Left lobe of liver (tissue), 2 donors: ENCODE measurements at places on chromosomes 1 and 21.

GRCh38 chr1:212496682-212497081 is 64.0 kb downstream of the NENF start:
- no peak for DNase-seq

DNA sequence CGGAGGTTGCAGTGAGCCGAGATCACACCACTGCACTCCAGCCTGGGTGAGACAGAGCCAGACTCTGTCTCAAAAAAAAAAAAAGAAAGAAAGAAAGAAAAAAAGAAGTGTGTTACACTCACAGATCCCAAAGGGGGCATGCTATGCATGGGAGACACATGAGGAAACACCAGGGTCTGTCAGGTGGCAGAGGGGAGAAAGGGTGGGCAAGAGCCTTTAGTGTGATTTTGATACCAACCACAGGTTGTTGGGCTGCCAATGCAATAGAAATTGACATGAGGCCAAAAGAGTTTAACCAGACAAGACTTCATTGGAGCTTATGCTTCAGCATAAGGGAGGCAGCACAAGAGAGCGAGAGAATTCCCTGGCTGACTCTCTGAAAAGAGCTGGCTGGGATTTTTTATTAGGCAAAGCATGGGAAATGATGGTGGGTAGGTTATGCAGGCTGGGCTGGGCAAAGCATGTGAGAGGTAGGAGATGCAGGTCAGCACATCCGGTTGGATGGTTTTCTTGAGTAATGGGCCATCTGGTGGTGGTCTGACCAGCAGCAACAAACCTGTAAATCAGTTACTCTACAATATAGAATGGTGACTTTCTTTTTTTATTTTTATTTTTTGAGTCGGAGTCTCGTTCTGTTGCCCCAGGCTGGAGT is 11.7 kb upstream of the EXTL1 start:
- no peak for DNase-seq

GRCh38 chr21:38774152-38774551 is 31.6 kb upstream of the ETS2 start:
- DNase-seq: no peak

- DNase-seq: peak; percentile 93
These were observed 239.8 kb downstream of the SDCCAG8 start for GRCh38 chr1:243495442-243496186.

DNA sequence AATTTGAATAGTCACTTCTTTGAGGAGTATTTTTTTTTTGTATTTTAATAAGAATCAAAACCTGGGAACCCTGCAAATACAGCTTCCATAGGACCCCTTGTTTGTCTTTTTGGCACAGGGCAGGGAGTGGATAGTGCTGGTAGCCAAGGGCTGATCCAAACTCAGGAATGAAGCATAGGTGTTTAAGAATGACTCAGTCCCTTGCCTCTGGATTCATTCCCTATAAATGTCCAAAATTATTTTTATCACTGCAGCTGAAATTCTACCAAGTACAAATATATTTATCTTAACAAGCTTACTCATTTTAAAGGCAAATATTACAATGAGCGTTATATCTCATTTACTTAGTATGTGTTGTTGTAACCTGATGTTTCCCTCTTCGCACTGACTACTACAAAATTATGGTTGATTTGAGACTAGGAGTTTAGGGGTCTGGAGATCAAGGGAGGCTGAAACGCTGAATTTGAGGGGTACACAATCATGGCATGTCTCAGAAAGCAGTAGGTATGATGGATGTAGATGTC is 278.6 kb upstream of the LYPLAL1 start:
- DNase-seq: no peak

DNA sequence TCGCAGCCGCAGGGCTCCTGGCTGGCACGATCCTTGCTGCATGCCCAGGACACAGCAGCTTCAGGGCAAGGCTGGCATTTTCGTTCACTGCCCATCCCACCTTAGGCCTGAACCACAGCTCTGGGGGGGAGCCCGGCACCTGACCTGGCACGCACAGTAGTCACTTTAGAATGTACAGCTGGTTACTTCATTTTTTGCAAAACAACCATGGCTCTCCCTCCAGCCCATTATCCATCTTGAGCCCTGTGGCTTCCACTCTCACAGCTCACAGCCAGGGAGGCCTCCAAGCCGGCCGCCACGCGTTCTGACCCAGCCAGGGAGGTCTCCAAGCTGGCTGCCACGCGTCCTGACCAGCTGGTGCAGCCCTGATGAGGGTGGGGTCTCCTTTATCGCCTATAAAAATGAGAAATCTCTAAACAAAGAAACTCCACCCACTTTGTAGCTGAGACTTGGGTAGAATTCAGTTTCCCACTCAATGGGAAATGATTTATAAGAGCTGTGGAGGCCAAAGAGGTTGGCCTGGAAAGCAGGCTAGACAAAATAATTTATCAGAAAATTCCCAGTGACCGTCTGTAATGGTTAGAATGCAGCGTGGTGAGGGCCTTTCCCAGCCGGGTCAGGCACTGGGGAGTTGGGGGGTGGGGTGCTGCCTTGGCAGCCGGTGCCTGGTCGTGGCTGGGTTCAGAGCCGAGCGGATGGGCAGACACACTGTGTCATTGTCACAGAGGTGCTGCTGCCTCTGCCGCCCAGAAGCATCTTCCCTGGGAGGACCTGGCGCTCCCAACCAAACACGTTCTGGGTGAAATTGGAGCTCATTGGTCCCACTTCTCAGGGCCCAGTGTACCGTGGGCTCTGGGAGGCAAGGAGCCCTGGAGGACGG is 54.6 kb upstream of the ACTRT2 start:
- DNase-seq: no peak

DNA sequence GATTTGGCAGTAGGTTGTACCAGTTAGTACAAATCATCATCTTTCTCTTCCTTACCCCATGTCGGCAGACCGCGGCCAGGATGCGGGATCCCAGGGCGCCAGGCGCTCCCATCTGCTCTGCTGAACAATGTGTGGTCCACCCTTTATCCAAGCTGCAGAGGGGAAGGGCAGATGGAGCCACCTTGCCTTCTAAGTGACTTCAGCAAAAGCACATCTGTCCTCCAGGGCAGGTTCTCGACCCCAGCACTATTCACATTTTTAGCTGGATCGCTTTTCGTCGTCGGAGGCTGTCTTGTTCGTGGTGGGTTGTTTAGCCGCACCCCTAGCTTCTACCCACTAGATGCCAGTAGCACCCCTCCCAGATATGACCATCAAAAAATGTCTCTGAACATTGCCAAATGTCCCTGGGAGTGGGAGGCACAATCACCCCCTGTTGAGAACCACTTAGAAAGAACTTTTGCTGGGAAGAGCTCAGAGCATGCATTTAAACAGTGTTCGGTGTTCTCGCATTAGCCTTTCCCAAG is 58.1 kb upstream of the SIM2 start:
- no peak for DNase-seq
